NB4 (cell line): ENCODE measurements at places on chromosomes 12 and 14.
A peak's percentile ranks its signal among the peaks of the same experiment; 100 is the strongest.

GRCh38 chr14:55706893-55707292 is 126.9 kb downstream of the KTN1 start:
- DNase-seq, result no peak

DNA sequence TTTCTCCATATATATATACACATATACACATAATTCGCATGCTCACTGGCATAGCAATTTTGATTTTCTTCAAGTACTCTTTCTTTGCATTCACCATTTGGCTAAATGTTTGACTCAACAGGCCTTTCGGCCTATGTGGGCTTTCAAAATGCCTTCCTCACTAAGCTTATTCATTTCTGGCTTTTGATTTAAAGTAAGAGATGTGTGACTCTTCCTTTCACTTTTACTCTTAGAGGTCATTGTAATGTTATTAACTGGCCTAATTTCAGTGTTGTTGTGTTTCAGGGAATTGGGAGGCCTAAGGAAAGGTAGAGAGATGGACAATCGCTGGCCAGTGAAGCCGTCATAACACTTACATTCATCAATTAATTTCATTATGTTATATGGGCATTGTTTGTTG is 14.5 kb upstream of the KLRD1 start:
- DNase-seq, result no peak

DNA sequence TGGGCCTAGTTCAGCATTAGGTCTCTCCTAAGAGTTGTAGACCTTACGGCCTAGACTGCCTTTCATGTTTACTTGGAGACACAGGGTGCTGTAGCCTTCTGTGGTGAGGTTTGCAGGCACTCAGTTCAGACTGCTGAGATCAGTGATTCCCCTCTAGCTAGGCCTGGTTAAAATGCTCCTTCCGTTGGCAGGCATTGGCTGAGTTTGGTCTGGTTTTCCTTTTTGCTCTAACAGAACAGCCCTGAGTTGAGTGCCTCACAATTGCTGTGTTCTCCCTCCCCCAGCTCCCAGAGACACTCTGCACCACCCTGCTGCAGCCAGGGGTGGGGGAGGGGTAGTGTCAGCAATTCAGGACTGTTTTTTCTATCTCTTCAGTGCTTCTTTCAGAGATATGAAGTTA is 178.9 kb upstream of the DYRK2 start:
- no peak for DNase-seq

- no peak for DNase-seq
Measured at GRCh38 chr12:115437061-115437567, 753.1 kb upstream of the TBX3 start.

DNA sequence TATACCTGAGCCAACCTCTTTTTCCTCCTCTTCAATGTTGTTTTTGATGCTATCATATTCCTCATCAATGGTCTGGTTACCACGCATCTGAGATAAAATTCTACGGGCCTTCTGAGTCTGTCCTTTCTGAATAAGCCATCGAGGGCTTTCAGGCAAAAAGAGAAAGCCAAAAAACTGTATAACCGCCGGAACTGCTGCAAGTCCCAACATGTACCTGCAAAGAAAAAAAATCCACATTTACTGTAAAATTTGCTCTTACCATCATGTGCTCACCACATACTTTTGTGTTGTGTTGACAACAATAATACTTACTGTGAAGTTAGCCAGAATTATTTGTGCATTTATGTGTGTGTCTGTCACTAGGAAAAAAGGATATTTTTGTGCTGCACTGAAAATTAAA is 77.6 kb downstream of the SLC2A13 start:
- no peak for DNase-seq

DNA sequence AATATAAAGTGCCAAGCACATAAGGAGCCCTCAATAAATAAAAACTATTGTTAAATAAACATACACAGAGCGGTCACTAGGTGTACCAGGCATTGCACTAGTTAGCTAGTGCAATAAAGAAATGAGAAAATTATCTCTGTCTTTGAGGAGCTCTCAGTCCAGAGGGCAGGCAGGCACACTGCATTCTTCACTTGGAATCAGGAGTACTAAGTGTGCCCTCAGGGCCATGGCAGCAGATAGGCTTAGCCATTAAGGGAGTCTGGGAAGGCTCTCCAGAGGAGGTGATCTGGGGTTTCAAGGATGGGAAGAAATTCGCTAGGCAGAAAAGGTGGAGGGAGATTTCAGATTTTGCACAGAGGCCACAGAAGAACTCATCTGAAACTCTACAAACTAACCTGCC is 9.1 kb downstream of the ABCD4 start:
- DNase-seq, result no peak

- DNase-seq, result no peak
Measured at GRCh38 chr14:54901380-54902142, 1.1 kb downstream of the GCH1 start.

DNA sequence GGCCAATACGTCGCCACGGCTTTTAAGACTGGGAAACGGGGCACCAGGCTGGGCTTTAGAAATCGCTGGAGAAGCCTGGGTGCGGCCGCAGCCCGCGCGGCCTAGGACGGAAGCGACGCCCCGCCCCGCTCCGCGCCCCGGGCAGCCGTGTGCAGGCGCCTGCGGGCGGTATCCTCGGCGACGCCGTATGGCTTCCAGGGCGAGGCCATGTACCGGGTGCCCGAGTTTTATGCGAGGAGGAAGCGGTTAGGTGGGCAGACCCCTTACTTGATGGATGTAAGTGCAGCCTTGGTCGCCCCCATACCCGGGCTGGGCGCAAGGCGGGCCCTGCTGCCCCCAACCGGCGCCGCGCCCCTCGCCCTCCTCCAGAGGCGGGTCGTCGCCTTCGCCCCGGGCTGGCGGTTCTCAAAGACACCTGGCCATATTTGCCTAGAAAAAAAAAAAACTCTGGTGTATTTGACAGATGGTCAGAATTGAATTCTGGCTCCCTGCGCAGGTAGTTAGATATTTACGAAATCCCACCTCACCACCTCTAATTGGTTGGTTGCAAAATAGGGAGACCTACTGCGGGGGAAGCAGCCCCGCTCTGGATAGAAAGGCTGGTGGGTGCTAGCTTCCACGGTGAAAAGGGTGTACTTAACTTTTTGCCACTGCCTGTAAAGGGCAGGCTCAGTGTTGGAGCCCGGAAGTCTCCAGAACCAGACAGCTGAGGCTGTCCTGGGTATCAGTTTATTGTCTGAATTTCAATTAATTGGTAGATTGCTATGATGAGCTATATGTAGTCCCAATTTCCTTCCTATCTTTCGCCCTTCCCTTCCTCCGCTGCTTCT is at the start of gene PPP1R36:
Gene PPP1R36 (plus strand): TSS at position 171 of the 830 bp plus-strand sequence. CDS start 37 bp downstream, at position 208.
- peak; percentile 74 for DNase-seq

DNA sequence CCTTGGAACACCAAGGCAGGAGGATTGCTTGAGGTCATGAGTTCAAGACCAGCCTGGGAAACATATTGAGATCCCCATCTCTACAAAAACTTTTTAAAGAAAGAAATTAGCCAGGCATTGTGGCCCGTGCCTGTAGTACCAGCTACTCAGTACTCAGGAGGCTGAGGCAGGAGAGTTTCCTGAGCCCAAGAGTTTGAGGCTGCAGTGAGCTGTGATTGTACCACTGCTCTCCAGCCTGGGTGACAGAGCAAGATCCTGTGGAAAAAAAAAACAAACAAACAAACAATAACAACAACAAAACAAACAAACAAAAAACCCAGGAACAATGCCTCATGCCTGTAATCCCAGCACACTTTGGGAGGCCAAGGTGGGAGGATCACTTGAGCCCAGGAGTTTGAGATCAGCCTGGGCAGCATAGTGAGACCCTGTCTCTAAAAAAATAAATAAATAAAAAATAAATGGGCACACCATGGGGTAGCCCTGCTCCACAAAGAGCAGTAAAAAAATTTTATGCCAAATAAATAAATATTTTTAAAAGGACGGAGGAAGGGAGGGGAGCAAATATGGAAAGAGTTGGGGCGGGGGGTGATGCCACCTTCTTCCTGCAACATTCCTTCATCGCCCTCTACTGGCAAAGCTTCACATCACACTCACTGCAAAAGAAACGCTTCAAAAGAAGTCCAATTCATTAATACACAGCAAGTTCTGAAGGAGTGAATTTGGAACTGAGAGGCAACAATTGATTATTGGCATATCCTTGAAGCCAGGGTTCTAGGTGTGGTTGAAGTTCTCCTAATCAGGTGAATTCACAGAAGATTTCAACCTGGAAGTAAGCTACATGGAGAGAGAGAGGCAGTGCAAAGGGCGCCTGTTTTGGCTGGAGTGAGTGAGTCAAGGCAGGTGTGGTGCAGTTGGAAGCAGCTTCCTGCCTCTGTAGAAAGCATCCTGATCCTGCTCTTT is 8.8 kb upstream of the GNPTAB start:
- peak; percentile 79 for DNase-seq

DNA sequence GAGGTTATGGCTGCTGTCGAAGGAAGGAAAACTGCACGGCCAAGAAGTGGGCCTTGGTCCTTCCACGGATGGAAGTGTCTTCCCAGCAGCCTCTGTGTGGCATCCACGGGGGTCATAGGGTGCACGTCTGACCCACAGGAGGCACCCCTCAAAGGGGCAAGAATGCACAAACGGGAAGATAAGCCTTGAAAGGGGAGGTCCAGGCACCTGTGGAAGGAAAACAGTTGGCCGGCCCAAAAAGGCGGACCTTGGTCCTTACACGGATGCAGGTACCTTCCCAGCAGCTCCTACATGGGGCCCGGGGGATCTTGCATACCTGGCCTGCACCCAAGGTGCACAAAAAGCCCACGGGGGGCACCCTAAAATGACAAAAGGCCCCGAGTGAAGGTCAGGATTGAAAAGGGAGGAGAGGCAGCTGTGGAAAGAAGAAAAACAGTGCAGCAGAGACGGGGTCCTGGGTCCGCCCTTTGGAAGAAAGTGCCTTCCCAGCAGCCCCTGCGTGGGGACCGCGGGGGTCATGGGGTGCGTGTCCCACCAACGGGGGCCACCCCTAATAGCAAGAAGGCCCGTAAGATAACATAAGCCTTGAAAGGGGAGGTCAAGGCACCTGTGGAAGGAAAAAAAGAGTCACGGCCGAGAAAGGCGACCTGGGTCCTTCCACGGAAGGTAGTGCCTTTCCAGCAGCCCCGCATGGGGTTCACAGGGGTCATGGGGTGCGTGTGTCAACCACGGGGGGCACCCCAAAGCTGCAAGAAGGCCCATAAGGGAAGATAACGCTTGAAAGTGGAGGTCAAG is 276.1 kb downstream of the ALG10 start:
- no peak for DNase-seq

GRCh38 chr14:35406506-35407305 is 2.2 kb upstream of the NFKBIA start:
- peak; percentile 69 for DNase-seq

GRCh38 chr12:26443309-26443708 is 247.9 kb downstream of the SSPN start:
- DNase-seq, result no peak

DNA sequence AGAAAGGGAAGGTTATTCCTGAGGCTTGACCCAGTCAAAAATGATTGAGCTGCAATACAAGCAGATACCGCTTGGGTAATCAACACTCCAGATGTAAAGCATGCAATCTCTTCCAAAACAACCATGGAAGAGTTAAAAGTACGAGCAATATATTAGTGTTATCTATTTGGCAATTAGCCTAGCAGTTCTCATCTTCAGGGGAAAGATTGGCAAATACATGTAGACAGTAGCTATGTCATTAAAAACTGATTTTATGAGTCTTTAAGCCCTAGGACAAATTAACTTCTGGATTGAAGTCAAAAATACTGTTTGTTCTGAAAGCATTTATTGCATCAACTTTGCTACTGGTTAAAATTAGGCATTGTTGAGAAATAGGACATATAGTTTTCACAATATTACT is 9.3 kb upstream of the GYS2 start:
- peak; percentile 34 for DNase-seq

DNA sequence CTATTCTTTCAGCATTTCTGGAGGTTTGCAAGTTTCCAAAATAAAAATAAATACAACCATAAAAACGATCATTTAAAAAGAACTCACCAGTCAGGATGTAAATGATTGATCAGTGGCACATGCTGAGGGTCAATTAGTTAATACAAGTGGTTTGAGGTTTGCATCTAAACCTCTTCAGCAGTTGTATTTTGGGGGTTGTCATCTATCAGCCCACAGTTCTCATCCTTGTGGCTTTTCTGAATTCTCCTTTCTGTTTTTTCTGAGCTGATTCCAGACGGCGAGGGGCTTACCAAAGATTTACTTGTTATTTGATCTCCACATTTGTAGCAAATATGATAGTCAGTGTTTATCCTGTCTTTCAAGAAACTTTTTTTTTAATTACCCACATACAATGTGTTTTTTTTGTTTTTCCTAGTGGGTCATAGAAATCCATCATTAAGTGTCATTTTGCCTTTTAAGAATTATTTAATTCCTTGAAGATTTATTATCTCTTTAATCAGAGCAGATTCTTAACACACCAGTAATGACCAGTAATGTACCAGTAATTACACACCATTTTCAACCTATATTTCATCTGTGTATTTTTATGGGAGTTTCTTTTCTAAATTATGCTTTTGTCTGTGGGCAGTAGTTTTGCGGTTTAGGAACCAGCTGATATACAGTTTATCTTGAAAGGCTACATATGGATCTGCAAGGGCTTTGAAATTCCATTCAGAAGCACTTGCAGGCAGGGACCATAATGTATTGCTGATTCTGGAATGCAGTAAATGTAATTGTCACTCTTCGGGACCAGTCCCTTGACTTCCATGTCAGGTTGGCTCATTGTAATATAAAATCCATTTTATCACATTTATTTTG is 56.3 kb upstream of the DAAM1 start:
- DNase-seq, result no peak

- DNase-seq, result peak; percentile 65
Measured at GRCh38 chr12:51823875-51824565, 24.5 kb downstream of the FIGNL2 start.

DNA sequence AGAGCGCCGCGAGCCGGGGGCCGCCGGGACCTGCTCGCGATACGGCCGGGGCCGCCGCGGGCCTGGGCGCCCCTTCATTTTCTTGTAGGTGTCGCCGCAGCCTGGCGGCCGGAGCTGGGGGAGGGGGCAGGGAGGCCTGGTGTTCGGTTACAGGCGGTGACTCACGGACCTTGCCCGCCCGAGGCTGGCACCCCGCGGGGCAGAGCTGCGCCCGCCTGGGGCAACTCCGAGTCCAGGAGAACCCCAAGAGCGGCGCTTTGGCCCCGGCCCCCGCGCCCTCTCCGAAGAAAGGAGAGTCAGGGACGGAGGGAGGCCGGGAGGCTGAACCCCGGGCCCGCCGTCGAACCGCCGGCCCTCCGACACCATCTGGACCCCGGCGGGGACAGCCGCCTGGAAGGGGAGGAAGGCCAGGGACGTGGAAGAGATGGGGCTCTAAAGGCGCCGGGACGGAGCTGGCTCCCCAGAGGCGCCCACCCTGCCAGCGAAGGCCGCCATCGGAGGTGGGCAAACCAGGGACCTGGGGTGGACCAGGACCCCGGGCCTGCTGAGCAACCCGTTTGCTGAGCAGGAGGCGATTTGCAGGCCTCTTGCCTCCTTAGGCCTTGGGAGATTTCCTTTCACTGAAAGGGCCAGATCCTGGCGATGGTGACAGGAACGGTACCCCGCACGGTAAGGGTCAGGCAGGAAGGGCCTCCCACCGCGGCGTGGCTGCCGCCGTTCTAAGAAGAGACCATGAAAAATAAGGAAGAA is 843 bp upstream of the NUAK1 start:
- peak; percentile 88 for DNase-seq

- no peak for DNase-seq
Measured at GRCh38 chr14:38994731-38995130, 108.3 kb downstream of the SEC23A start.
